ENCODE measurements at places on chromosomes 6 and 20.

DNA sequence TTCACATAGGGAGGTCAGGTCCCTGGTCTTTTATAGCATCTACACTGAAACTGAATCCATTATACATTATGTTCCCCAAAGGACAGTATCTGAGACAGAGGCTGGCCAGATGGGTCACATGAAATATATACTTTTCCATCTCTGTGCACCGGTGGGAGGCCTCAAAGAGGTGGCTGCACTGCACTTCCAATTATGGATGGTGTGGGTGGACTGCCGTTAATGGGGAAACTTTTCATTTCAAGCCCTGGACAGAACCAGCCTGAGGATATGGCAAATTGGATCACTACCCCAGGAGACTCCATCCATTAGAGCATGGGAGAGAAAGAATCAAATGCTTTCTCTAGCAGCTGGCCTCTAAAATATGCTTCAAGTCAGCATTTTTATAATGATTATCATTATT is 280.5 kb upstream of the OPRM1 start:
- DNase-seq = no peak

DNA sequence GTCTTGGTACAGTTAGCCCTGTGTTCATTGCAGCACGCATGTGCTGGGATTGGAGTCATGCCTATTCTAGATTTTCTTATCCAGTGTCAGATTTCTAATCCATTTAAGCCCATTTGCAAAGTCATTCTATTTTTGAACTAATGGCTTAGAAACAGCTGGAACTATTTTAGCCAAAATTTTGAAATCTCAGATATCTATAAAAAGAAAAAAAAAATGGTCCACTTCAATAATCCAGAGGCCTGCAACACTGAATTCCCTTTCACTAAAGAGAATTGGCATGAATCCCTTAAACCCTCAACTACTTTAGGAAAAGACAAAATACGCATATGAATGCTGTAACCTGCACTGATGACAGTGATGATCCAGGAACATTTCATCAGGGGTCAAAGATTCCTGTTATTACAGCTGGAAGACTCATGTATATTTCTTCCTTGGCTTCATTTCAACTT is 1.5 kb downstream of the COL21A1 start:
- DNase-seq = no peak

GRCh38 chr20:12074111-12074655 is 156.5 kb downstream of the BTBD3 start:
- no peak for DNase-seq

- DNase-seq = no peak
Measured at GRCh38 chr6:136792095-136792409, 225 bp downstream of the MAP3K5 start.

- no peak for DNase-seq
Measured at GRCh38 chr6:67141005-67141404, 1434.0 kb upstream of the EYS start.
